Nephron progenitor cell (in vitro differentiated cells): ENCODE measurements at places on chromosomes 5 and 9.

- DNase-seq: no peak
Observed at GRCh38 chr5:163888366-163888765, 382.9 kb downstream of the MAT2B start.

GRCh38 chr5:116144103-116144502 is 59.3 kb downstream of the COMMD10 start:
- DNase-seq: no peak

DNA sequence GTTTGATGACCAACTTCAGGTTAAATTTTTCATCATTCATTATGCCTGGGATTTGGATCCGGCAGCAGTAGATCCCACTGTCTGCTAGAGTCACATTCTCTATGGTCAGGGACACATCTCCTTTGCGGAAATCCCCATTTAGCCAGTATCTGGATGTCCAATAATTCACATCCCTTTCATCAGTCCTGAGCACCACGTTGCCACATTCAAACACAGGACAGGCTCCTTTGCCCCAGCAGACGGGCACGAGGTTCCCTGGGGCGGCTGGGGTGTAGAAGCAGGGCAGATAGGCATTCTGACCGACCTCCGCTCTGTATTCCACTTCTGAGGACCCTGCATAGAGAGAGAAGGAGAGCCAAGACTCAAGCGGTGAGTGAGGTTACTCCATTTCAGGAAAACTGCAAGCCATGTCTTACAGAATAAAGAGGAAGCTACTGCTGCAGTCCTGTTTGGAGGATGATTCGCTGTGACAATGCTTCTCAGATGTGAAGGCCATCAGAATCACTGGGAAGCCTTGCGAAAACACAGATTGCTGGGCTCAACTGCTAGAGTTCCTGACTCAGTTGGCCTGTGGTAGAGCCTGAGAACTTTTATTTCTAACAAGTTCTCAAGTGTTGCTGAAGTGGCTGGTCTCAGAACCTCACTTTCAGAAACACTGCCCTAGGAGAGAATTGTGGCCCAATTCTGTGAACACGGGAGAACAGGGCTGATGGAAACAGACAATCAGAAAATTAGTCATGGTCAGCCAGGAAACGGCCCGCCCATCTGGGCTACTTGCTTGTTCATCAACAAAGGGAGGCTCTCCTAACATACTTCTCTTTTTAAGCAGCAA is 2.0 kb downstream of the HAVCR2 start:
- DNase-seq: no peak

- no peak for DNase-seq
Observed at GRCh38 chr9:37730839-37731238, 22.8 kb upstream of the TRMT10B start.

DNA sequence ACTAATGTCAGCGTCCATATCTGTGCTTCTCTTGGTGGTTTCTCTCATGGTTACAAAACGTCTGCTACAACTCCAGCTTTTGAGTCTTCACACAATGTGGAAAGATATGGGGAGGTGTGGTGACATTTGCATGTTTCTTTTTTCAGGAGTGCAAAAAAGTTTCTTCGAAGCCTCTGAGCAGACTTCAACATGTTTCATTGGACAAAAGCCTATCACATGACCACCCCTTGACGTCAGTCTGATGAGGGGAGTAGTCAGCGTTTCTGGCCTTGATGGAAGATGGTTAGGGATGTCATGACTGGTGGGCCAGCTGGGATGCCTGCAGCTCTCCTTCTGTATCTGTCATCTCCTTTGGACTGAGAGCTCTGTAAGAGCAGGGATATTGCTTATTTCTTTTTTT is 61.4 kb downstream of the PTPDC1 start:
- DNase-seq: no peak

DNA sequence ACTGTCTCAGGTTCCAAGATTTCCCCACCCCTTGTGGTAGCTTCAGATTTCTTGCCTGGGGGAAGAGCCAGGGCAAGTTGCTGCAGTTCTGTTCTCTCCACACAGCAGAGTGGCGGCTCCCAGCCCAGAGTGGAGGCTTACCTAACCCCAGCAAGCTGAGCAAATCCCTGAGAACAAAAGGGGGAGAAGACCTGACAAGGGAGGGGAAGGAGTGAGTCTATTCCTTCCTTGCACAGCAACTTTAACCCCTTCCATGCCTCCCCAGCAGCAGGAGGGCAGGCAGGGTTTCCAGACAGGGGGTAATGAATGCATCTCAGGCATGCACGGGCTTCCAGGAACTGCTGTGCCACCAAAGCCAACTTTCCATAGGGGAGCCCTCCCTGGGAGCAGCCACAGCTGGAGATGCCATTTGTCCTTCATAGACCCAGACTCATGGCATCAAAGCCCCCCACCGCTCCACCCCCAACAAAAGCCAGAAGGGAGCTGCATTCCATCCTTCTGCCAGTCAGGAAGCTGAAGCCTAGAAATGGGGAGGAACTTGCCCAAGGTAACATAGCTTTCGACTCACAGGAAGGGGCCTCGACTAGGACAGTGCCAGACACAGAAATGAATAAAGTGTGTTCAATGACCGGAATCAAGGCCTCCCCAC is 28.8 kb upstream of the FAT2 start:
- DNase-seq: no peak

GRCh38 chr9:89052470-89053097 is 61.3 kb downstream of the S1PR3 start:
- no peak for DNase-seq

- no peak for DNase-seq
Observed at GRCh38 chr5:99827136-99827535, 708.0 kb upstream of the FAM174A start.

DNA sequence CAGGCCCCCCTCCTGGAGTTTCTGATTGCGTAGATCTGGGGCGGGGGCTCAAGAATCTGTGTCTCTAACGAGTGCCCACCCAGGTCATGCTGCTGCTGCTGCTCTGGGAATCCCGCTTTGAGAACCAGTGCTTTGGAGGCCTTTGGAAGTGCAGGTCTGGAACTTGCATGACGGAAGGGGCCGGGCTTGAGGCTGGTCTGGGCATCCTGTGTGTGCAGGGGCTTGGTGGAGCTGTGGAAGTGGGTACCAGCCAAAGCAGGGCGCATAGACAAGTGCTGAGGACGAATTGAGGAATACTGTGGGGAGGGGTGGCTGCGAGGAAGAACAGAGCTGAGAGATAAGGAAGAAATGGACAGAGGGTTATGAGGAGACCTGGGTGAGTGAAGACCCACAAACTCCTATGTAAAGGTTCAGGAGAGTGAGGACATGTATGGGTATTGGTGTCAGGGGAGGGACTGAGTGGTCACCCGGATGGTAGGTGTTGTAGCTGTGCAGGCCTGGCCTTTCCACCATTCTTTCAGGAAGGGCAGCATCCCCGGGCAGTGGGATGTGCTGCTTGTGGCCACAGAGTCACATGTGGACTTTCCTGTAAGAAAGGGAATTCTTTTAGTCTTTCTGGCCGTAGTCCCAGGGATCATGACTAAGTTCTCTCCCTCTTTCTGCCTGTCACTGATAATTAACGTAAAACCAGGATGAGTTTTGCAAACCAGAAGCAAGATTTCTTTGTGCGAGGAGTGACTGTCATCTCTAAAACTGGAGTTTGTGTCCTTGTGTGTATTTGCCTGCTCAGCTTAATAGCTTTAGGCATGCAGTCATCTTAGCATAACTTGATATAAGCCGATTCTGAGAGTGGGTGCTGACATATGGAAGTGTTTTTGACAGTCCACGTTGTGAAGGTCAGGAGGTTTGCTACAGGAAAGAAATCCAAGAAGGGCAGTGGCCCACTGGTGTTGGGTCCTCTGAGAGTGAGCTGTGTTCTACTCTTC is 43.3 kb upstream of the TJP2 start:
- no peak for DNase-seq

- no peak for DNase-seq
Observed at GRCh38 chr9:14585730-14586473, 107.3 kb downstream of the ZDHHC21 start.

DNA sequence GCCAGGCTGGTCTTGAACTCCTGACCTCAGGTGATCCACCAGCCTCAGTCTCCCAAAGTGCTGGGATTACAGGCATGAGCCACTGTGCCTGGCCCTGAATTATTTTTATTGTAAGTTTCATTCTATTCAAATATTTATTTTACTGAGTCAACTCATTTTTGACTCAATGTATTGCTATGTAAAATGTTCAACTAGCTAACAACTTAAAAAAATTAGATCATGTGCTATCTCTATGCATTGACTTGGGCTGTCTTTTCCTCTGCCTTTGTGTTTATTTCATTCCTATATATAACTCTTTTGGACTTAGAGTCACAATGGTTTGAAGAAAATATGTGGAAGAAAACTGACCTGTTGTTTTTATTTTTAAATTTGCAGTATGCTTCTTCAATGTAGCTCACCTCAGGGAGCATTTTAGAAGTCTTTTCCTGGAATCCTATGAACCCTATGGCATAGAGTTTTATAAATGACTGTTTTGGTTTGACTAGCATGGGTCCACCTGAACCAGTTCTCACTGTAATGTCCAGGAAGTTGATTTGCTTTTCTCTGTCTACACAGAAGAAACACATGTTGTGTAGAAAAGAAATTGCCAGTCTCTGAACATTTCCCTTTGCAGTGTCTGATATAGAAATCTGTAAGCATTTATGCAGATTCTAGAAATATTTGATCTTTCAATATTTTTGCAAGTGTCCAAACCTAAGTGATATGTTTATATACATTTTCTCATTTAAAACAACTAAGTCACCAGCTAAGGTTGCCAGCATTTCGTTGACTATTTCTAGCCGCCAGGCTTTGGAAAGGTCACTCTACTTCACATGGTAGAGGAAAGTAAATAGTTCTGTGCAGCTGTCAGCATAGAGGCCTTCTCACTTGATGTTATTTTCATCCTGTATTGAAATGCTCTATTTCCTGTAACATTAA is 138.8 kb downstream of the PCSK1 start:
- no peak for DNase-seq

DNA sequence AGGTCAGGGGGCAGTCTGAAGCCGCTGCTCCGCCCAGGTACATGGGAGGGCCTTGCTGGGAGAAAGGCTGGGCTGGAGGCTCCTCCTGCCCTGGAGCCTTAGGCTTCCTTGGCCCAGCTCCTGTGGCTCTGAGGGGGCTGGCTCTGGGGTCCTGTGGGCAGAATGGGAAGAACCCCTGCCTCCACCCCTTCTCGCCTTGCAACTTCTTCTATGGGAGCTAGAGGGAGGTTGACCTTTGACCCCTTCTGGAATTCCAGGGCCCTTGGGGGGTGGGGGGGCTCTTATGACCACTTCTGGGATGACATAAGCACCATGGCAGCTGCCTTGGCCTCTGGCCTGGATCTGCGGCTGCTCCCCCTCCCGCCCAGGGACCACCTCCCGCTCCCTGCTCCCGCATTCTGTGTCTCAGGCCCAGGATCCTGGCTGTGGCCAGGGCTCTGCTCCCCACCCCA is 32.2 kb downstream of the IER5L start:
- peak; percentile 66 for DNase-seq

- no peak for DNase-seq
Observed at GRCh38 chr5:54673523-54674225, 156.1 kb downstream of the SNX18 start.

- no peak for DNase-seq
Observed at GRCh38 chr9:131628459-131629225, 83.3 kb downstream of the PRRT1B start.

DNA sequence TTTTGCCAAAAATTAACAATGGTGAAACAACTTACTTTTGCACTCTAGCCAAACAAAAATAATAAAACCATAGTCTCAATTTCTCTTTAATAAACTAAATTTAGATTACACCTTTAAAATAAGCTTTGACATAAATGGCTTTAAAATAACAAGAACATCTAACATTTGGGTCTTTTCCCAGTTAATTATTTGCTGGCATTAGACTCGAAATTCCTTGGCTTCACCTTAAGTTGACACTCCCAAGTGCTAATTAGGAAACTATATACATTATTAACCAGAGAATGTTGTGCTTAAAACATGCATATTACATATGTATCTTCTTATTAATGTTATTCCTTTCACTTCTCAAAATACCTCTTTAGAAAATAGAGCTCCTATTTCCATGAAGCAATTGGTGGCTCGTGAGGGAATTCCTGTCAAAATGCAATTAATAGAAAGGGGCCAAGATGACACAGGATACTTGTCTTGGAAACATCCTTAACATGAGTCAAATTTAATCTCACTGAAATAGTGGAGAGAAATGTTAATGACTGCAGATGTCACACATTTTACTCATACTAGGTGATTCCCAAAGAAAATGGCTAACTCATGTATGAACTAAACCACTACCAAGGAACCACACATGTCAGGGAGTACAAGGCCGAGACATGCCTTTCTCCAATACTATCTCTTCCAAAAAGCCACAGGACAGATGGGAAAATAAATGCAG is 932.9 kb upstream of the DMAC1 start:
- DNase-seq: no peak

- no peak for DNase-seq
Observed at GRCh38 chr9:71485326-71485725, 283.0 kb downstream of the CEMIP2 start.

GRCh38 chr9:38154501-38155421 is 85.7 kb upstream of the SHB start:
- DNase-seq: peak; percentile 10

DNA sequence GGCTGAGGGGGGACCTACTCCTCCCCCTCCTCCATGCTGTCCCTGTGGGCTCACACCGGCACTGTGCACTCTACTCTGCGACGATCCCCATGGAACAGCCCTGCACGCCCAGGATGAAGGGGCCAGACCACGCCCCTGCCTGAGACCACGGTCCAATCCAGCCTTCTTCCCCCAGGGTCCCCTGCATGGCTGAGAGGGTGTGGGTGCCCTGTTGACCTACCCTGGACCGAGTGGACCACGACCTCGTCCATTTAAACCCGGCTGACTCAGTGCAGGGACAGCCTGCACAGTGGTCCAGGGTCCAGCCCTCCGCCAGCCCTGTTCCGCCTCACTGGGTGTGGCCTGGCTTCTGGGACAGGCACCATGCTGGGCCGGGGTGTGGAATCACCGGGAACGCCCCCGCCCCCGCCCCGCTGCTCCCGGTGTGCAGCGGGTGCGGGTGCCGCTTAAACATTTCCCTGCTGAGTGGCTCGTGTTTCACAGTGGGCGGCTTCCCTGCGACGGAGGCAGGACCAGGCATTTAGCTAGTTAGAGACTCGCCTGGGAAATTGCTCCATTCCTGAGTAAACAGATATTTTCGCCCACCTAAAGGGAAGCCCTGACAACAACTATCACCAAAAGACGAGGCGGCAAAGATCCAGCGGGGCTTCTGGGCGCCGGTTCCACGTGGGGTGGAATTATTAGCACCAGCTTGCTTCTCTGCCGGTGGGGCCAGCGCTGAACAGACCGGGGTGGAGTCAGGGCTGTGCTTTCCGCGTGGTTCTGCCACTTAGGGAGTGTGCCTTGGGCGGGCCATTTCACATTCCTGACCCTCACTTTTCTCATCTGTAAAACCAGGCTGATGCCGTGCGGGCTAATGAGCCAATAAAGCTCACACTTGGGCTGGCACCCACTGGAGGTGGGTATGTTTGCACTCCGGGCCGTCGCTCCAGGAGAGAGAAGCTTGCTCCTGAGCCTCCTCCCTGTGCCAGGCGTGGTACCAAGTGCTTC is 22.6 kb downstream of the DBH start:
- DNase-seq: peak; percentile 74
